ENCODE measurements at places on chromosomes 13 and 19.

DNA sequence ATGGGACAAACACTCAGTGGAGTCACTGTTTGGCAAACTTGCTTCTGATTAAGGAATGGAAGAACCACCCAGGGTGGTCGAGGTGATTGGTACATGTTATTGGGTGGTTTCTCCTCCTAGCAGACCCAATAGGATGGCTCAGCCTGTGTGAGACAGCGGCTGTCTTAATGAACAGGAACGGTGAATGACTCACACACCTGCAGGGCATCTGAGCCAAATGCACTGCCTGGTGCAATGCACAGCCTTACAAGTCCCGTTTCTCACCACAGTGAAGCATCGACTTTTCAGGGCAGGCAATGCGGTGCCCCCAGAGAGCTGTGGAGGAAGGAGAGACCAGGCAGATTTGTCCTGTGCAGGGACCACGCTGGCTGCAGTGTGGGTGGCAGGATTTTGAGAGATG is 238.5 kb downstream of the FGF9 start:
- DNase-seq: no peak

DNA sequence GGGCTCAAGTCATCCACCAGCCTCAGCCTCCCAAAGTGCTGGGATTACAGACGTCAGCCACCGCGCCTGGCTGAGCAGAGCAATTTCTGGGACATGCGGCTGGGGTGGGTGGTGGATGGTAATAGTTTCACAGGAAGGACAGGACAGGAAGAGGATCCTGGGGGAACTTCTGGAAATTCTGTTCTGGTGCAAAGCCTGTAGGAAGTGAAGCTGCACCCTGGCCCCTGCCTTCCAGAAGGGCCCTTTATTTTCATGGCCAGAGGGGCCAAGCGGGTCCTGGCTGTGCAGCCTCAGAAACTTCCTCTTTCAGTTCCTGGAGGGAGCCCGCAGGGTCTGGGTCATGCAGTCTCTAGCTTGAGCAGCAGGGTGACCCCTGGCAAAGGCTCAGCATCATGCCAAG is 15.7 kb downstream of the FEM1A start:
- no peak for DNase-seq

DNA sequence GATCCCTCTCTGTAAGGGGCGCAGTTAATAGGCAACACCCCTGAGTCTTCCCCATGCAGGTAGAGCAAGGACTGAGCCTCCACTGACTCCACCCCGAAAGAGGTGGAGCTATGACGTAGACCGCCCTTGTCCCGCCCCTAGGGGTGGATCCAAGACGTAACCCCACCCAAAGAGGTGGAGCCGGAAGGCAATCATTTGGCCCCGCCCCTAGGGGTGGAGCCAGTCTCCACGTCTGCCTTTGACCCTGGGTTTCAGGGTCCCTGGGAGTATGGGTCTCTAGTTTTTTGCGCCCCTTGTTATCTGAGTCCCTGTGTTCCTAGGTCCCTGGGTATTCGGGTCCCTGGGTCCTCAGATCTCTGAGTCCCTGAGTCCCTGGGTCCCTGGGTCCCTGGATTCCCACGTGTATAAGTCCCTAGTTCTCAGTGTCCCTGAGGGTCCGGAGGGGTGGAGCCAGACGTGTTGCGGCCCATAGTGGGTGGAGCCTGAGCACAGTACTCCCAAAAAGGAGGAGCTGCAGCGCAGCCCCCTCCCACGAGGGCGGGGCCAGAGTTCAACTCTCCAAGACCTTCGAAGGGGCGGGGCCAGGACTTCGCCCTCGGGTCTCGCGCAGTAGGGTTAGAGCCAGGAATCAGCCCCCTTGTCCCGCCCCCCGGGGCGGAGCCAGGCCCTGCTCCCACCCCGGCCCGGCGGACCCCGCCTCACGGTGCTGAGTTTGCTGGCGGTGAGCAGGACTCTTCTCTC is 5.3 kb downstream of the DENND1C start:
- peak; percentile 24 for DNase-seq

DNA sequence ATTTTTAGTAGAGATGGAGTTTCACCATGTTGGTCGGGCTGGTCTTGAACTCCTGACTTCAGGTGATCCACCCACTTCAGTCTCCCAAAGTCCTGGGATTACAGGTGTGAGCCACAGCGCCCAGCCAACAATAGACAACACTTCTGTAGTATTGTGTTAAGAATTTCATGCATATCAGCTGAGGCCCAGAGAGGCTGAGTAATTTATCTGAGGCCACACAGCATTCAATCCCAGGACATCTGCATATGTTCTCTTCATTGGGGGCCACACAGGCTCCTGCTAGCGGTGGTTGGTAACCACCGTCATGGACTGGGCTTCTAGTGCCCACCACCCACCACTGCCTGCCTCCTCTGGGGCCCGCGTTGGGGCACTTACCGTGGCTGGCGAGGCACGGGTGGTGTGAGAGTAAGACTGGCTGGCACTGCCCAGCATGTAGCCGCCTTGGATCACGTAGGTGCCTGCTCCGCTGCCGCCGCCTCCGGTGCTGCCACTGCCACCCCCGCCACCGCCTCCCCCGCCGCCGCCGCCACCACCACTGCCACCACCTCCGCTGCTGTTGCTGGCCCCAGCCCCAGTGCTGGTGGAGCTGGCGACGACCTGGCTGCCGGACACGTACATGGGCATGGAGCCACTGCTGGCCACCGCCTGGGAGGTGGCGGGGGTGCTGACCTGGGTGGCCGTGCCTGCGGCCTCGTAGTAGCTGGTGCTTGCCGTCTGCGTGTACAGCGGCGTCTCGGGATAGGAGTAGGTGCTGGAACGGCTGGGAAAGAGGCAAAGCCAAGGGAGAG is 20.3 kb downstream of the DCAF15 start:
- no peak for DNase-seq

DNA sequence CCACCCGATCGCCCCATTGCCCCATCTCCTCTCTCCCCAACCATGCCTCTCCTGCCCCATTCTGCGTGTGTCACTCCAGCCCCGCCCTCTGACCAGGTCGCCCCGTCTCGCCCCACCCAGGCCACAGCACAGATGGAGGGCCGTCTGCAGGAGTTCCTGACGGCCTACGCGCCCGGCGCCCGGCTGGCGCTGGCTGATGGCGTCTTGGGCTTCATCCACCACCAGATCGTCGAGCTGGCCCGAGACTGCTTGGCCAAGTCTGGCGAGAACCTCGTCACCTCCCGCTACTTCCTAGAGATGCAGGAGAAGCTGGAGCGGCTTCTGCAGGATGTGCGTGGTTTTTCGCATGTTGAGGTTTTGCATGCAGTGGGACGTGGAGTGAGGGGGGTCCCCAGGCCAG is 26.2 kb downstream of the MAST3 start:
- no peak for DNase-seq

- no peak for DNase-seq
Measured at GRCh38 chr13:43074824-43075510, 51.6 kb downstream of the DNAJC15 start.

- DNase-seq: peak; percentile 27
Measured at GRCh38 chr19:30446850-30447552, 74.8 kb downstream of the ZNF536 start.

- DNase-seq: no peak
Measured at GRCh38 chr13:41004875-41005693, 14.0 kb downstream of the ELF1 start.

- peak; percentile 50 for DNase-seq
Measured at GRCh38 chr13:93726173-93726957, 499.8 kb downstream of the GPC6 start.

GRCh38 chr13:99218545-99218944 is 17.9 kb downstream of the UBAC2 start:
- DNase-seq: no peak

DNA sequence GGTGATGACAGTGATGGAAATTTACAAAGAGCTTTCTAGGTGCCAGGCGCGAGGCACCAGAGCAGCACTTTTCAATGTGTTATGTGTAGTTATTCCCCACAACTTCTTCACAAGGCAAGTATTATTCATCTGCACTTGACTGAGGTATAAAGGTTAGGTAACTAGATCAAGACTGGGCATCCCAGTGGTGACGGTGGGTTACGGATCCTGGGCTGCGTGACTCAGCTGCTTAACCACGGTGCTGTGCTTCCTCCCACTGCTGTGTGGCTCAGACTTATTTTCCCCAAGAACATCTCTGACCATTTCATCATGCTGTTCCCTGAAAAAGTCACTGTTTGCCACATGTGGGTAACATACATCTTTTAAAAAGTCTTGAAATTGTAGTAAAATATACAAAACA is 19.3 kb downstream of the EDDM13 start:
- no peak for DNase-seq

Measured in foreskin fibroblast (primary cell).